ENCODE measurements at places on chromosomes 7 and 10.

GRCh38 chr7:2030475-2031450 is 202.0 kb downstream of the MAD1L1 start:
- DNase-seq, result peak; percentile 33

- peak; percentile 42 for DNase-seq
These were observed 129.2 kb downstream of the TES start for GRCh38 chr7:116339564-116339963.

- DNase-seq, result no peak
These were observed 23.6 kb downstream of the ZNF783 start for GRCh38 chr7:149285603-149286002.

DNA sequence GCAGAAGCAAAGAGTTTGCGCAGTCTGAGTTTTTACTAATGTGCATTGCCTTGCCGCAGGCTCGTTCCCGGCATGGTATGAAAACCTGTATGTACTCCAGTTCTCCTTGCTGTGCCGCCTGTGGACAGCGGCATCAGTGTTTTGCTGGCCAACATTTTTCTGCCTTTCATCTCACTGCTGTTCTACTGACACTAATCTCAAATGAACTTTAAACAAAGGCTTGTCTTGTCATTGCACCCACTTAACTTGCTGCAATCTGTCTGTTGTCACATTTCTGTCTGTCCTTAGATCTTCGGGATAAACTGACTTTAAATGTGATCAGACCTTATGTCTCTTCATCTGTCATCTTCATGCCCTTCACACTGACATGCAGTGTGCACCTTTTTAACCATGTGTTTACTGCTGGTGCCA is 71.7 kb upstream of the ZNRF2 start:
- DNase-seq, result no peak

DNA sequence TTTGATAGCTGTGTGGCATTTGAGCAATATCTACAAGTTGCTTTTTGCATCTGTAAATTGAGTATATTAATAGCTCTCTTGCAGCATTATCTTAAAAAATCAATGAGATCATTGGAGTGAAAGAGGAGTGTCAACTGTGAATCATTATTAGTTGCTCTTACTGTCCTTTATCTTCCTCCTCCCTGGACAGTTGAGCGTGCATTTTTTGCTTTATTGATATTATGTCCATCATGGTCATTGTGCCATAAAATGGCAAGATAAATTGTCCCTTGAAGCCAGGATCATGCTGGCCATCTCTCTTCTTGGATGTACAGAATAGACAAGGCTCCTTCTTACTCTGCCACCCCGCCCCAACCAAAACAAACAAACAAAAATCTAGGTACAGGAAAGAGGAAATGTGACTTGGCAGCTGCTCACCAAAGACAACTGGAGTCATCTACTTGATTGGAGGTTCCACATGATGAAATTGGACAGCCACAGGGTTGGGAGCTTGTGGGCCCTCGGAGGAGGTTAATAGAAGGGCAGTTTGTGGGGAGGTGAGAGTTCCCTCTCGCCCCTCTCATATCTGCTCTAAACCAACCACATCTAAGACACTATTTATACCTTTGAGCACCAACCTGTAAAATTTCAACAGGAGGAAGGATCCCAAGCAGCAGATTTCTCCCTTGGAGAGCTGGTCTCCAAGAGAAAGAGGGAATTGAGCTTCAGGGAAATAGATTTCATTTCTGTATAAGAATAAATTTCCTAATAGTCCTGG is 252.7 kb downstream of the SKIDA1 start:
- DNase-seq, result no peak

- no peak for DNase-seq
These were observed 128.7 kb upstream of the LYZL1 start for GRCh38 chr10:29160150-29160617.

DNA sequence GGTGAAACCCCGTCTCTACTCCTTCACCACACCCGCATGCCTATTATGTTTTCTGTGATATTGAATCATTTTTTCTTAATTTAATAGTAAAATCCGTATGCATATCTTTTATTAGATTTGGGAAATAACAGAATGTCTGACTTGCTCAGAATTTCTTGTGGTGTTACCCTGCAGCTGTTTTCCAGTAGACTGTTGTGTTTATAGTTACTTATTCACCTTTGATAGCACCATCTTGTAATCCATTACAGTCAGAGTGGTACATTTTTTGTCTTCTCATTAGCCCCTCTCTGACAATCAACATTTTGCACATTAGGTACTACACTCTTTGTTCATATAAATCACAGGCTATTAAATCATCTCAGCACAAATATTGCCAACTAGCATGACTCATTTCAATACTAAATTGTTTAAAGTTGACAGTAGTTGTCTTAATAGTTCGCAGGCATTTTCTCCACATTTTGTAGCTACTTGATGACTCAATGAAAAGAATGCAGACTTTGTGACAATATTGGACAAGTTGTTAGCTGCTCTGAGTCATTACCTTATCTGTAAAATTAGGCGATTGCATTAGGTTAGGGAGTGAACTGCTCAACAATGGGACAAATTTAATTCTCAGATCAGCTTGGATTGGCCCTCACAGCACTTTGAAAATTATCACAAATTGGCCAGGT is 17.8 kb upstream of the SLC16A12 start:
- peak; percentile 8 for DNase-seq

DNA sequence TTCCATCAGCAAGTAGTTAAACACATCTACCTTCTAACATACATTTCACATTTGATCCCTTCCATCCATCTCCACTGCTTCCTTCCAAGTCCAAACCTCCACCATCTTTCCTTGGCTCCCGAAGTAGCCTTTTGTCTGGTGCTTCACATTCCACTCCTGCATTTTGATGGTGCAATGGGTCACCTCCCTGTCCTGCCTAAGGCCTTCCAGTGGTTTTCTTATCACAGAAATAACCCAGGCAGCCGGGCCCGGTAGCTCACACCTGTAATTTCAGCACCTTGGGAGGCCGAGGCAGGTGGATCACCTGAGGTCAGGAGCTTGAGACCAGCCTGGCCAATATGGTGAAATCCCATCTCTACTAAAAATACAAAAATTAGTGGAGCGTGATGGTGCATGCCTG is 44.5 kb downstream of the EMX2 start:
- DNase-seq, result no peak

- peak; percentile 16 for DNase-seq
These were observed 51.2 kb upstream of the GTF2I start for GRCh38 chr7:74606101-74606908.

DNA sequence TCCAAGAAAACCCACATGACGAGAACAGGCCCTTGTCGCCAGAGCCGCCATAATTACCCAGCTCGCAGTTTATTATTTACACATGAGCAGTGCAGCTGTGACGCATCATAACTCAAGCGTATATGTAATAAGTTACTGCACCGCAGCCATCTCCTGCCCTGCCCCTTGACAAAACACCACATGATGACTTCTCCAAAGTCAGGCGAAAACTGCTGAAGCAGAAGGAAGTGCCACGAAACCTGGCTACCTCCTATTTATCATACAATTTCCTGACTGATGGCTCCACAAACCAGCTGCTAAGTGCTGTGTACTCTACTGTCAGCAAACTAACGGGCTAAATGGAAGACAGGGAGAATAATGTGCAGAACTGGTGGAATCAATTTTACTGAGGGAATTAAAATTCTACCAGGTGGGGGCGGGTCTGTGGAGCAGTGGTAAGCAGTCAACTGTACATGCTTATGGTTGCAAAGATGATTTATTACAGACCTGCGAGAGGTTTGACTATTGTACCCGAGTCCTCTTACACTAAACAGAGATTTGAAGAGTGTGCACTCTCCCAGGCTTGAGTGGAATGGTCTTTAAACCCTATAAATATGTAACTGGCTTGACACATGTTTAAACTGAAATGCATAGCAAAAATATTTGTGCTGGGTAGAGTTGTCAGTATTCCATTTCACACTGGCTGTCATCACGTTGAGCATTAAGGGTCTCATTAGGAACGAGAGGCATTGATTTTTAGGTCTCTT is 156.0 kb downstream of the GLI3 start:
- DNase-seq, result no peak

DNA sequence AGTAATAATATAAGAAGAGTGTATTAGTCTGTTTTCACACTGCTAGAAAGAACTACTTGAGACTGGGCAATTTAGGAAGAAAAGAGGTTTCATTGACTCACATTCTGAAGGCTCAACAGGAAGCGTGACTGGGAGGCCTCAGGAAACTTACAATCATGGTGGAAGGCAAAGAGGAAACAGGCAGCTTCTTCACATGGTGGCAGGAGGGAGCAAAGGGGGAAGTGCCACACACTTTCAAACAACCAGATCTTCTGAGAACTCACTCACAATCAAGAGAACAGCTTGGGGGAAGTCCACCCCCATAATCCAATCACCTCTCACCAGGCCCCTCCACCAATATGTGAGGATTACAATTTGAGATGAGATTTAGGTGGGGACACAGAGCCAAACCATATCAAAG is 212.5 kb upstream of the HDAC9 start:
- no peak for DNase-seq

GRCh38 chr7:87106974-87107612 is 45.2 kb upstream of the DMTF1 start:
- peak; percentile 33 for DNase-seq

- DNase-seq, result no peak
These were observed 64.4 kb downstream of the ITGB8 start for GRCh38 chr7:20395104-20395503.

- DNase-seq, result no peak
These were observed 98.6 kb downstream of the ARID5B start for GRCh38 chr10:62000037-62000603.

GRCh38 chr10:118638680-118639079 is 43.2 kb upstream of the PRLHR start:
- DNase-seq, result no peak

DNA sequence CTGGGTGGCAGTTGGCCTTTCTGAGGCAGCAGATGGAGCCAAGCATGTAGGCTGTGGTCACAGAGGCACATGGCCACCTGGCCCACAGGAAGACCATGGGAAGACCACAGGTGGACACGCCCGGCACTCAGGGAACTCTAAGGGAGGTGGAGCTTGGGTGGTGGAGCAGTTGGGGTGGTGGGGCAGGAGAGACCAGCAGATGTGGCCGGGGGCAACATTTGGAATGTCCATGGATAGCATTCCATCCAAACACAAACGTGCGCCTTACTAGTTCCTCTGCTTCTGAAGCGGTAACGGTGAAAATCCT is 290.9 kb downstream of the PTPRN2 start:
- no peak for DNase-seq

DNA sequence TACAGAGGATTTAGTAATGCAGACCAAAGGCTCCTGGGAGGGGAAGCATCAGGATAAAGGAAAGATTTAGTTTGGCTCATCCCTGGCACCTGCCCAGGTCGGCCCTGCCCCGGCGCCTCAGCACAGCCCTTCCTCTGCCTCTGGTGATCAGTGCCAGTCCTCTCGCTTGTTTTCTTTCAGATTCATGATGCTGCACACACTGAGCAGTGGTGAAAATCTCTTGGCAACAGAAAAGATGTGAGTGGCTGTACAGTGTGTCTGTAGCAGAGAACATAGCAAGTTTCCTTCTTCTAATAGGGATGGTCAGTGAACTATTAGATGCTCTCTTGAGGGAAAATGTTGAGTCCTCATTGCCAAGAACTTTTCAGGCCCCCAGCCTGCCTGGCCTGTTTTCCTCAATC is 994.1 kb downstream of the KCNMA1 start:
- DNase-seq, result no peak

GRCh38 chr7:93115796-93116195 is 2.0 kb downstream of the SAMD9 start:
- peak; percentile 14 for DNase-seq

- no peak for DNase-seq
These were observed 11.4 kb downstream of the BCAP29 start for GRCh38 chr7:107591421-107591820.

DNA sequence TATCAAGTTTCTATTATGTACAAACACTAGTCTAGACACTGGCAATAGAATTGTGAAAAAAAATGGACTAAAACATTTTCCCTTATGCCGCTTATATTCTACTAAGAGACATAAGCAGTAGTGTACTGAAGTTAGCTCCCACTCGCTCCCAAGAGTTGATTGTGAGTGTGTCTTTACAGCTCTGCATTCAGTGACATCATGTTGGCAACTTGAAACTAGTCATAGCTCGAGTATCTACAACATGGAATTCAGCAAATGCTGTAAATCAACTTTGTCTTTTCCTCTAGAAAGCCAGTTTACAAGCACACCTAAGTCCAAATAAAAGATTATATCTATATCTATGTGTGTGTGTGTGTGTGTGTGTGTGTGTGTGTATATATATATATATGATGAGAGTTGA is 58.8 kb upstream of the MAGI2 start:
- DNase-seq, result no peak

DNA sequence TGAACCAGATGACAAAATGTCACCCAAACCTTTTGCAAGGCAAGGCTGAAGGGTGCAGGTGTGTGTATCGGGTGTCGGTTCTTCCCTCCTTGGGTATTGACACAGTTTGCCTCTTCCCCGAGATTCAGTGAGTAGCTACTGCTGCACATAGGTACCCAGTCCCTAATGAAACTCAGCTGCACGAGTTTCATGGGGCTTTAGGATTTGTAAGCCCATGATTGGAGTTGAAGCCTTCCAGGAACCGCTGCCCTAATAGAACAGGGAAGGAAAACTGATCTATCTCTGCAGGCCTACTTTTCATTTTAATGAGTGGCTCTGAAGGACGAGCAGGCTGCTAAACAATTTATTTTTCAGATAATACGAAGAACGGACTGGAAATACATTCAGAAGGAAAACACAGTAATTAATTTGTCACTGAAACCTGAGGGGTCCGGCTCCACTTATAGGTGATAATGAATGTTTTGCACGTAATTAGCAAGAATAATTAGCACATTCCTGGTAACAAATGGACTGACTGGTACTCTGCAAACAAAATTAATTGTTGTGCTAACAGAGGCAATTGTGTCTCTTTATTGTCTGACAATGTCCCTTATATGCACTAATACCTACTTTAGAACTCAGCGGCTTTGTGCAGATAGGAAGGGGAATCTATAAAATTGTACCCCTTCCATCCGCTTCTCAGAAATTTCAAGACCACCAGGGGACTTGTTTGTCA is 49.6 kb upstream of the FZD8 start:
- no peak for DNase-seq

DNA sequence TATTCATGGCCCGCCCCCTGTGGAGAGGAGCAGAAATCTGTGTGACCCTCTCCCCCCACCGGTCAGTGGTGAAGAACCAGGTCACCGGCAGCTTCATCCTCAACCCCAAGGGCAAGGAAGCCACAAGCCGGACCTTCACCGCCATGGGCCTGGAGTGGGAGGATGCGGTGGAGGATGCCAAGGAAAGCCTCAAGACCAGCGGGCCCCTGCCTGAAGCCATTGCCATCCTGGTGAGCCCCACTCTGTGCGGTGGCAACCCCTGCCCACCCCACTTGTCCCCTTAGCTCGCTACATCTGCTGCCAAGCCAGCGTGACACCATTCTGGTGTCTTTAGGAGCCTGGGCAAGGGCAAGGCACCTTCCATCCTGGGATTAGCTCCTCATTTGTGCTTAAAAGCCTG is 35.4 kb downstream of the TBATA start:
- DNase-seq, result no peak
